Activated CD4-positive, alpha-beta T cell treated with anti-CD3 and anti-CD28 coated beads, Interleukin-2, amount 50 U/mL, for 1 hour (primary cell): ENCODE measurements at places on chromosomes 1 and 21.
A peak's percentile ranks its signal among the peaks of the same experiment; 100 is the strongest.

DNA sequence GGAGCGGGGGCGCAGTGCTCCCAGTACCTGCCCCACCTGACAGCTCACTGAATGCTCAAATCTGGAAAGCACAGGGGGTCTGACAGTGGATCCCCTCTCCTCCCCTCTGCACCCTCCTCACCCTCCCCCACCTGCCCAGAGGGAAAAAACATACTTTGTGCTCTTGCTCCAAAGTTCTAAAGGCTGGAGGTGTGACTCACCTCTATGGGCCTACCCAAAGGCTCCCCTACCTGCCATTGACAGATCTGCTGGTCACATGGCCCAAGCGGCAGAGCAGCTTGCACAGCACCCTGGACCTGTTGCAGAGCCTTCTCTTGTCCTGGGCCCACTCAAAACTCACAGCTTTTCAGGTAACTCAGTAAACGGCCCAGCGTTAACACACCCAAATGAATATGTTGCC lies 55.7 kb downstream of the ADSS2 start:
- no peak for DNase-seq

DNA sequence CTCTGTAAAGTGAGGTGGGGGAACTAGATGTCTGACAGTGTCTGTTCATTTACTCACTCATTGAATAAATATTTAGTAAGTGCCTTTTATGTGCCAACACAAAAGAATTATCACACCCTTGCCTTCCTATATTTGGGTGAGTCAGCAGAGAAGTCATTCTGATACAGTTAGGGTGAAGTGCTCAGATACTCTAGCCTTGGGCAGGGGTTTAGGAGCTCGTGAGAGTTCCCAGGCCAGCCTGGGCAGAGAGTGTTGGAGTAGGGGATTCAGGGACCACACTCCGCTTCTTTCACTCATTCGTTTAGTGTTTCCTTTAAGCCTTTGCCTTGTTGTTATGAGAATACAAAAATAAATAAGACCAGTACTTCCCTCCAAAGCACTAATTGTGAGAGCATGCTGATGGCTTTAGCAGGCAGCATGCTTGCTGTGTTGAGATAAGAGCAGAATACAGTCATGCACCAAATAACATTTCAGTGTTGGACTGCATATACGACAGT lies 83.9 kb downstream of the DYRK1A start:
- DNase-seq = no peak

DNA sequence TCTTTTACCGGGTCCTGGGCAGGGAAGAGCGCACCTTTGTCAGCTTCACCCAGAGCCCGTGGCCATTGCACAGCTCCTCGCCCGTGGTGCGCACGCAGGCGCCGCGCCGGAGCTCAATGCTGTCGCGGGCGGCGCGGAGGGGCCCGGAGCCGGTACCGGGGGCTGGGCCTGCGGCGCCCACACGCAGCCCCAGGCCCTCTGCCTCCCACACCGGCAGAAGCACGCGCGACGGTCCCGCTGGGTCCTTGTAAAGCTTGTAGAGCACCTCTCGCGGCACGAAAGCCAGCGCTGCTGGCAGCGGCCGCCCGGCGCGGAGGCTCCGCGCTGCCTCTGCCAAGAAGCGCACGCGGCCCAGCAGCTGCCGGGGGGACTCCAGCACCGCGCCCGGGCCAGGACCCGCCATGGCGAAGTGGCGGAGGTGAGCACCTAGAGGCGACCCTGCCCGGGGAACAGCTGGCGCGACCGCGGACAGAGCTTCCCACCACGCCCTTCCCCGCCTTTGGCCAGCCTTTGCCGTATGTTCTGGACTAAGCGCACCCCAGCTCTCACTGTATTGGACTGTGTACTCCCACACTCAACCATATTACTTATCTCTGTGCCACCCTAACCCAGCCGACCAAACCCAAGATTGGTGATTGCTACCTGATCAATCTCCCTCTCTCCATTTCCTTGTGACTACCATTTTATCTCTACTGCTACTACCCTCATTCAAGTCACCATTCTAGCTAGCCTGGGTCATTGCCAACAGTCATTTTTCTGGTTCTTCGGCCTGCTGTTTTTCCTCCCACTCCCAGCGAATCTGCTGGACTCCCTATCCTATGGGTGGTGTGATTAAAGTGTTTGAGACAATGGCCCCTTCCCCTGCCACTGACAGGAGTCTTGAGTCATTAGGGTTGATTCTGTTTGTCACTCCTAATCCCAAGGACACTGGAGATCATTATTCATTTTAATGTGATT lies at the start of gene HECTD3:
Gene HECTD3 (minus strand): TSS at position 470 of the 957 bp plus-strand sequence. CDS start 67 bp downstream, at position 403.
- peak; percentile 63 for DNase-seq

DNA sequence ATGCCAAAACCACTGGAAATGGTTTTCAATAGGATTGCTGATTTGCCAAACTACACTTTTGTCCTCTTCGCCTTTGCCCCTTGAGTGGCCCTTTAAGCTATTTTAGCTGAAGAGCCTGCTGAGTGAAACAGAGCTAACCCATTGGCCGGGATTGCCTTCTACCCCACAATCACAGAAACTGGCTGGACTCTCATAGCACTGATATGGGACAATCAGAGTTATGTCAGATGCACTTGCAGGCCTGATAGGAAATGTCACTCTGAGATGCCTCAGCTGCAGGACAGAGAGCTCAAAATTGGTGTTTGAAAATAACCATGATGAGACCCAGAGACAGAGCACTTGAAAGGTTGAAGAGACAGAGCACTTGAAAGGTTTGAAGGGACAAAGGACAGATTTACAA lies 354.4 kb downstream of the BRINP2 start:
- no peak for DNase-seq

DNA sequence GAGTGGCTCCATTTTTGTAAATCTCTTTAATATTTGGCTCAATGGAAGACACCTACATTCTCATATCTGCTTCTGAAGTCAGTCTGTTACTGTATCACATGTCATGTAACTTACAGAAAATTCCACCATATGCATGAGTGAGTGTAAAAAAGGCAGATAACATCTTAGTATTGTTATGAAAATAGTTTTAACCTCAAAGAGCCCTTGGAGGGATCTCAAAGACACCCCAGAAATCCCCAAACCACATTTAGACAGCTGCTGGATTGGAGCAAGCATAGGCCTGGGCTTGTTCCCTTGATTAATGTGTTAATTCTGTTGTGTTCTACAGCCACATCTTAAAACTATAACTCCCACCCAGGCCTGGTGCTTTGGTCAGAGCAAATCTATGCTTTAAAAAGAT lies 16.9 kb downstream of the MACO1 start:
- no peak for DNase-seq

GRCh38 chr1:77625250-77625649 lies 57.2 kb downstream of the ZZZ3 start:
- DNase-seq = no peak

DNA sequence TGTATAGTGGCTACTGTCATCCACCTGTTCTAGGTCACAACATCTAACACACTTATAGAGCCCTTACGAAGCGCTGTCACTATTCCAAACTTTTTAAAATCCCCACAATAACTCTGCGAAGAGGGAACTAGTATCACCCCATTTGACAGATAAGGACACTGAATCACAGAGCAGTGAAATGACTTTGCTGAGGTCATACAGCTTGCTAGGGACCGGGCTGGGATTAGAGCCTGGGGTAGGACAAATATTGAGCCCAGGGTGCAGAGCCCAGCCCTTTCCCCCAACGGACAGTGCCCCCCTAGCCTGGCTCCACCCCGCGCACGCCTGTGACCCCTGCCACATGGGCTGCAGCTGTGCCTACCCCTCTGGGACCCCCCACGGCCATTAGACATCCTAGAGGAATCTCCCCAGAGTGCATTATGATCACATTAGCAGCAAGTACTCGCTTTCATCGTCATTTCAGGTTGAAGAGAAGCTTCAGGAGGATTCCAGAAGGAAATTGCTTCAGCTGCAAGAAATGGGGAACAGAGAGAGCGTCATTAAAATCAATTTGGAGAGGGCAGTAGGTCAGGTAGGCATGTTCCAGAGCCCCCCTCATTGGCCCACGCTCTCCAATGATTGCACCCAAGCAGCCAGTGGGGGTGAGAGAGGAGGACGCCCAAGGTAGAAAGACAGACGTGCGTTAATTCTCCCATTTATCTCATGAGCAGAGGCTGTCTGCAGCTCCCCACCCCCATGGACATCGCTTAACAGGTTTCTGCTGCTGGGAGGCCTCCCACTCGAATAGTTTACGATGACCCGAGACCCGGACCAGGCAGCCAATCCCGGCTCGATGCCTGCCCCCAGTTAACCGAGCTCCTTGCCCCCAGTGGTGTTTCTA lies 77.2 kb downstream of the FHAD1 start:
- DNase-seq = no peak

DNA sequence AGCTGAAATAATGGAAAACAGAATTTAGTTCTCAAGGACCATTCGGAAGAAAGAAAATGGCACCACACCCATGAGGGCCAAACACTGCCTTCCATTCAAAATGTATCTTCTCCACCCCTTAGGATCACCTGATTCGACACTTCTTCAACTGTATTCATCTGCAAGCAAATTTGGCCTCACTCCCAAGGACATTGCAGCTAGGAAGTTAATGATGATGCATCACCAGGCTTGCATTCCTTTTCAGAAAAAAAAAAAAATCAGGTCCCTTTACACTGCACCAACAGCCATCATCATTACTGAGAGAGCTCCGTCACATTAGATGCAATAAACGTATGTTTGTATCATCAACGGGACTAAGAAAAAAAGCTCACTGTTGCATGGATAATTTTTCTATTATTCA lies 368.3 kb downstream of the PCP4 start:
- DNase-seq = no peak

DNA sequence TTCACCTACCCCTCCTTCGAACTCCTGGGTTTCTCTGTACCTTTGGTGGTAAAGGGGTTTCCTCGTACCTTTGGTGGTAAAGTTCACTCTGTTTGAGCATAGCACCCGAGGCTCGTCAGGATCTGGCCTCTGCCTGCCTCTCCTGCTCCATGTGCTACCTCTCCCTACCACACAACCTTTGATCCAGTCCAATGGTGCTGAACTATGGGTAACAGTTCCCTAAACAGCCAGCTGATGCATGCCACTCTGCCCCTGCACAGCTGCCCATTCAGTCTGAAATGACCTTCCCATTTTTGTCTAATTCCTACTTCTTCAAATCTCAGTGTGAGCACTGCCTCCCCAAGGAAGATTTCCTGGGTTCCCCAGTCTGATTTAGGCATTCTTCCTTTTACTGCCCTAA lies 14.0 kb downstream of the OVAAL start:
- no peak for DNase-seq

GRCh38 chr21:28294051-28294450 lies 698.6 kb downstream of the LTN1 start:
- DNase-seq = no peak

DNA sequence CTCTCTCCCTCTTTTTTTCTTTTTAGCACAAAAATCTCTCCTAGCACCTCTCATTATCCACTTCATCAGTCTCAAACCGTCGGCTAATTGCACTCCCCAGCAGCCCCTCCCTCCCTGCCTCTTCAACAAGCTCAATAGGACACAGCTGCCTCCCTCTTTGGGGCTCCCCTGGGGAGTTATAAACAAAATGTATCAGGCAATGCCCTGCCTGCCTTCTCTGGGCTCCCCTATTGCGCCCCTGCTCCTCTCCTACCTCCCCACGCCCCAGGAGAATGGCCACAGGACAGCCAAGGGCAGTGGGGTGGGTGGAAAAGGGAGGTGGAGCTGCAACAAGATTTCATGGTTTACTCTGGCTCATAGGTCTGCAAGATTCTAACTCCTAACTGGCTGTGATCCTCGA lies 147.1 kb upstream of the GRIK3 start:
- no peak for DNase-seq

- no peak for DNase-seq
Observed at GRCh38 chr1:22712502-22713271, 2.0 kb downstream of the EPHB2 start.
